ENCODE measurements at places on chromosomes 4 and X. TPM values are rescaled to one million over a fixed set of nuclear protein-coding genes. Genes with fewer than 3 reads are reported as not detected.

Gene LONRF3
- 22.4 TPM for total RNA-seq

Gene TRIM75
- total RNA-seq, result not detected

Gene STATH
- not detected for total RNA-seq

Gene SETD7
- total RNA-seq, result 85.0 TPM

Gene CAPN6
- total RNA-seq, result not detected

Gene SYN1
- not detected for total RNA-seq

Gene HEPH
- total RNA-seq, result 3.0 TPM

Gene TDO2
- total RNA-seq, result not detected

Gene SPACA5
- not detected for total RNA-seq

Gene NDUFC1
- 66.4 TPM for total RNA-seq

Gene TMSB15A
- 4.5 TPM for total RNA-seq

Gene AP1S2
- total RNA-seq, result 57.5 TPM

Gene SYNPO2
- total RNA-seq, result 0.18 TPM

Gene SPANXN4
- total RNA-seq, result not detected

Data from pulmonary artery endothelial cell (primary cell).